Islet precursor cell (in vitro differentiated cells): ENCODE measurements at places on chromosomes 2 and 18.

- DNase-seq = no peak
These were observed 42.7 kb upstream of the LTBP1 start for GRCh38 chr2:32904074-32904473.

DNA sequence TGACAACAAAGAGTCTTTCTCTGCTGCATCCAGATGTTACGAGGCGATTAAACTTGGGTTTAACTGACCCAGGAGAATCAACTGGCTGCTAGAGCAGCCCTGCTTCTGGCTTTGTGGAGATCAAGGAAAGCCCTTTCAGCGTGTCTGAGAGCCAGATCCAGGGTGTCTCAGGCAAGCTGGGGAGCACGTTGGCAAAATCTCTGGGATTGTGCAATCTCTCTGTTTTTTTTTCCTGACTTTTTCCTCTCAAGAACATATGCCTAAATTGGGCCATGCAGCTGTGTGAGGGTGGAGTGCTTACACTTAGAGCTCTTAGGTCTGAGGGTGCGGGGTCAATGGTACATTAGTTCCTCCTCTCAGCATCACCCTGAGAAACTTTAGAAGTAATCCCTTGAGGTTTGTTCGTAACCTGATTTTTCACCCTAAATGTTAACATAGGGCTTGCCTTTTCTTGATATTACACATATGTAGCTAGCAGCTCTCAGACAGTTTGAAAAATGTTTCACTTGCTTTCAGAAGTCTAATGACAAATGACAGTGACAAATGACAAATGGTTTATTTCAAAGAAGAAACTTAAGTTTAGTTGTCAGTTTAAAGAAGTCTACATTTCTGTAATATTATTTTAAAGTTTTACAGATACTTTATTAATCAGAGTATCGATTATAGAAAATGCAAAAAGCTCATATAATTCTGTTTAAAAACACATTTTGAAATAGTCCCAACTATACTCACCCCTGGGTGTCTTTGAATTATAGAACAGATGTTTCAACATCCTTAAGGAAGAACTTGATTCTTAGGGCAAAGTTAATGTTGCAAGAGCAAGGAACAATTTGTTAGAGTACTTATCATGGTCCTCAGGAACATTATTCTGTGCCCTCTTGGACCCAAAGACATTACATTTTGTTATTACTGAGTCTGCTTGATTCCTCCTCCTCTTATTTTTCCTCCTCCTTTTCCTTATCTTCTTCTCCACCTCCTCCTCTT lies 38.4 kb upstream of the ZSWIM2 start:
- DNase-seq = no peak

GRCh38 chr2:201071479-201072200 lies at the start of the genes HYCC2 and NDUFB3:
Gene HYCC2, minus strand, starts transcription at chr2:201071671. Its CDS starts 47,662 bp downstream, at chr2:201024009.
Gene NDUFB3, plus strand, starts transcription at chr2:201072001. Its CDS starts 6,882 bp downstream, at chr2:201078883.
- DNase-seq = peak; percentile 97

GRCh38 chr2:239940861-239941570 lies 84.1 kb downstream of the NDUFA10 start:
- no peak for DNase-seq

DNA sequence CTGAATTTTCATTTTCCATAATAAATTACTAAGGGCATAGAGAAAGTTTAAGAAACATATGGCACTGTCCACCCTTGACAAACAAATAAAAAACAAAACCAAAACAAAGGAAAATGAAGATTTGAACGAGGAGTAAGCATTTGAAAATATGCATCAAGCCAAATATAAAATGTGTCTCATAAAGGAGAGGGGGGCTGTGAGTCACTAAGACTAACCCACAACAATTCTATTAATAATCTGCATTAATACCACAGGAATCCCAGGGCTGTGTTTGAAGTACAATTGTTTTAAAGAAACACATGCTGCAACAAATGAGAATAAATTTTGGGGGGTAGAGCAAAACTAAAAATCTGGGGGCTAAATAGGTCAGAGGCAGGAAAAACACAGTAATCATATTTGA lies 53.8 kb upstream of the STK17B start:
- DNase-seq = no peak

DNA sequence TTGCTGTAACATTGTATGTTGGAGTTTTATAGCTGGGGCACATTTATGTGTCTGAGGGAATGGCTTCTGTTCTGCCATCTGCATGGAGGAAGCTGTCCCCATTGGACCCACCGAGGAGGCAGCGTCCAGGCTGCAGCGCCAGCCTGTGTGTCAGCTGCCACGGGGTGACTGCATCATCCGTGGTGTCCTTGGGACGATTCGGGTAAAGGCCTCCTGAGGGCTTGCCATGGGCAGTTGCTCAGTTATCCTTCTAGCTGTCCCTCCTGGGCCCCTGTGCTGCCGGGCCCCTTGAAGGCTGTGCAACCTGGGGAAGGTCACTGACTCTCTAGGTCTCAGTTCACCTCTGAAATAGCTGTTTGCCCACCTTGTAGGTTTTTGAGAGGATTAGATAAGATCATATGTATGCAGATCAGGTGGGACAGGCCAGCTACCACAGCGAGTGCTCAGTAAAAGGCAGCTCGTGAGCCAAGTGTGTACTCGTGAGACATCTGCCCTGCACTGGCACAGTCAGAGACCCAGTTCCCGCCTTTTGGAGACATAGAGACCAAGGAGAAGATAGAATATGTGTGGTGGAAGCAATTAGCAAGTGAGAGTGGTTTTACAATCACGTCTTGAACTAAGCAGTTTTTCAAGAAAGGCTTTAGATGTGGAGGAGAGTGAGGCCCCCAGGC lies 10.6 kb downstream of the LDLRAD4 start:
- DNase-seq = peak; percentile 32

GRCh38 chr2:10968176-10968575 lies 56.4 kb downstream of the KCNF1 start:
- DNase-seq = no peak

GRCh38 chr18:22324191-22325131 lies 93.3 kb downstream of the CTAGE1 start:
- DNase-seq = peak; percentile 84

DNA sequence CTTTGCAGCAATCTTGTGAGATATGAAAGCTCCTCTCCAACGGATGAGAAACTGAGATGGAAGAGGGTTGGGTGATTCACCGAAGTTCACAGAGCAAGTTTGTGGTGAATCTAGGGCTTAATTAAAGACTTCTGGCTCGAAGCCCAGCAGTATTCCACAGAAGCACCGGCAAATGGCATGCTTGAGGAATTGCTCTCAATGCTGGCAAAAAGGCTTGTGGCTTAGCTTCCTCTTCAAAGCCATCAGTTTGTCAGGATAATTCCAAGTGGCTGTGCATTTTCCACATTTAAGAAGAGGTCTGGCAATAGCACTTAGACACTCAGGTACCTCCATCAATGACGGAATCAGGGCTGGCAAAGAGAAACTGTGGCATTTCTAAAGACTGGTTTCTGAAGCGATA lies 98.7 kb upstream of the SLC66A3 start:
- DNase-seq = no peak

- DNase-seq = no peak
These were observed 199.6 kb downstream of the LDLRAD4 start for GRCh38 chr18:13418013-13418710.
